PC-3 (cell line): ENCODE measurements at places on chromosomes 5 and 9.
A peak's percentile ranks its signal among the peaks of the same experiment; 100 is the strongest.

GRCh38 chr5:135386886-135387628 is 12.0 kb downstream of the MACROH2A1 start:
- H3K27me3 ChIP-seq = no peaks in the 10 kb centered on the region
- H3K4me1 ChIP-seq = peaks cover 21% of the 10 kb centered on the region

GRCh38 chr5:123125962-123126732 is 37.1 kb downstream of the PRDM6 start:
- no peak overlapping the region for H3K4me3 ChIP-seq
- no peak overlapping the region for H3K27ac ChIP-seq
- peaks cover 8% of the 10 kb centered on the region; the same call in 1 of the 2 replicates for H3K27me3 ChIP-seq
- no peaks in the 10 kb centered on the region for H3K36me3 ChIP-seq
- DNase-seq = peak; percentile 13
- no peaks in the 10 kb centered on the region for H3K4me1 ChIP-seq

- H3K36me3 ChIP-seq = no peaks in the 10 kb centered on the region
- H3K27me3 ChIP-seq = no peaks in the 10 kb centered on the region
- peaks cover 17% of the 10 kb centered on the region; the same call in 1 of the 2 replicates for H3K4me1 ChIP-seq
- peak overlapping the region; percentile 58 for H3K27ac ChIP-seq
- DNase-seq = peak; percentile 69
Measured at GRCh38 chr9:4375424-4376200, 75.7 kb upstream of the GLIS3 start.

GRCh38 chr5:178545941-178546674 is 44.1 kb downstream of the COL23A1 start:
- peaks cover 40% of the 10 kb centered on the region for H3K27me3 ChIP-seq
- no peaks in the 10 kb centered on the region for H3K4me1 ChIP-seq
- no peak overlapping the region for H3K4me3 ChIP-seq

- peak; percentile 60 for DNase-seq
- H3K36me3 ChIP-seq = 0 out of 2 replicates have a peak, but pooled peaks cover 3% of the 10 kb centered on the region
- H3K27me3 ChIP-seq = no peaks in the 10 kb centered on the region
- no peak overlapping the region for H3K4me3 ChIP-seq
Measured at GRCh38 chr5:39024884-39025283, 49.3 kb downstream of the RICTOR start.

DNA sequence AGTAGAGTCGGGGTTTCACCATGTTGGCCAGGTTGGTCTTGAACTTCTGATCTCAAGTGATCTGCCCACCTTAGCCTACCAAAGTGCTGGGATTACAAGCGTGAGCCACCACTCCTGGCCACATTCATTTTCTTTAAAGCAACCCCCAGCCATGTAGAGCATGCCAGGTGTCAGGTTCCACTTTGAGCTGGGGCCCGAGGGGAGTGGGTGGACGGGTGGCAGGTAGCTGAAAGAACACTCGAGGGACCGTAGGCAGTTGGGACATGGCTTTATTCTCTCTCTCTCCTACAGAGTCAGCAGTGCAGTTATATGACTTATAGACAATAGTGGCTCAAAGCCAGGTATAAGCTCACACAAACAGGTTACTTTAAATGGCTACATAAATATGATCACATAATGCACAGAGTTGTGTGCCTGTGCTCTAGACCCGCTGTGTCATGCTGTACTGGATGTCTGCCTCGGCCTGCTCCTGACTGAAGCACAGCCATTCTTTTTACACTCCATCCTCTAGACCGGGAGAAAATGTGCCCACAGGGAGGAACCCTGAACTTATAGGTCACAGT is 60.5 kb upstream of the FAM120A start:
- DNase-seq = peak; percentile 9
- no peak overlapping the region for H3K4me3 ChIP-seq
- H3K4me1 ChIP-seq = no peaks in the 10 kb centered on the region
- H3K27ac ChIP-seq = no peak overlapping the region
- no peaks in the 10 kb centered on the region for H3K27me3 ChIP-seq

DNA sequence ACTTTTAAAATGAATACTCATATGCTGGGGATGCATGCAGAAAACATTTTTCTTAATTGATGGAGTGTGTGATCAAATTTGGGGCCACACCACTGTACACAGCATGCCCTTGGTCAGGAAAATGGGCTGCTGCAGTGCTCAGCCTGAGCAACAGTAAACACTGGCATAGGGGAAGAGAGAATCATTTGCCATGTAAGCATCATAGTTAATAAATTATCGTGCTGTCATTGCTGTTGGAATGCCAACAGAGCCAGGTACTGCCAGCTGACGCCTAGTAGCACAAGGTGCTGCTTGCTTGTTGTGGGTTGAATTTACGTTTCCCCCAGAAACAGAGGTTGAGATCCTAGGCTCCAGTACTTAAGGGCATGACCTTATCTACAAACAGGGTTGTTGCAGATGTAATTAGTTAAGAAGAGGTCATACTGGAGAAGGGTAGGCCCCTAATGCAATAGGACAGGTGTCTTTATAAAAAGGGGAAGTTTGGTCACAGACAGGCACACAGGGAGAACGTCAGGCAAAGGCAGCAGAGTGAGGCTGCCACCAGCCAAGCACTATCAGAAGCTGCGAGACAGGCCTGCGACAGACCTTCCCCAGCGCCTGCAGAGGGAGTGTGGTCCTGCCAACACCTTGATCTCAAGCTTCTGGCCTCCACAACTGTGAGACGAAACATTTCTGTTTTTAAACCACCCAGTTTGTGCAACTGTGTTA is 25.3 kb downstream of the DAP start:
- peaks cover 42% of the 10 kb centered on the region for H3K4me1 ChIP-seq
- H3K4me3 ChIP-seq = no peak overlapping the region
- DNase-seq = no peak
- no peaks in the 10 kb centered on the region for H3K27me3 ChIP-seq
- peaks cover 88% of the 10 kb centered on the region for H3K36me3 ChIP-seq
